ENCODE measurements at places on chromosomes 16 and 17.

- no peak for DNase-seq
Observed at GRCh38 chr17:2368359-2368758, 31.1 kb downstream of the SGSM2 start.

- no peak for DNase-seq
Observed at GRCh38 chr17:13244513-13244912, 226.7 kb upstream of the ELAC2 start.

DNA sequence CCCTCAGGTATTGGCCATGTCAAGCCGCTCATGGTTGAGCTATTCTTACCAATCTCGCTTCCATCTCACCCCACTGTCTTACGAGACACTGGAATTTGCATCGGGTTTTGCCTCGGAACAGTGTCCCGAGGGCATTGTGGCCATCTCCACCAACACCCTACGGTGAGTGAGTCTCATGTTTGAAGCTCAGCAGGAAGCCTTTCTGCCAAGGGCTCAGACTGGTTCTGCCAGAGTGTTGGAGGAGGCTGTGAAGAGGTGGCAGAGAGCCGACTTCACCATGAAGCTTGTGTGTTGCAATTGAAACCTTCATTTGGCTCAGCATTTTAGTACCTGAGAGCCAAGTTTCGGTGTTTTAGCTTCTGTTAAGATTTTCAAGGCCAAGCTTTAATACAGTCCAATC, 38.0 kb downstream of the SF3B3 start:
- DNase-seq = peak; percentile 15

GRCh38 chr16:12900599-12901203, 697 bp upstream of the SHISA9 start:
- peak; percentile 92 for DNase-seq

DNA sequence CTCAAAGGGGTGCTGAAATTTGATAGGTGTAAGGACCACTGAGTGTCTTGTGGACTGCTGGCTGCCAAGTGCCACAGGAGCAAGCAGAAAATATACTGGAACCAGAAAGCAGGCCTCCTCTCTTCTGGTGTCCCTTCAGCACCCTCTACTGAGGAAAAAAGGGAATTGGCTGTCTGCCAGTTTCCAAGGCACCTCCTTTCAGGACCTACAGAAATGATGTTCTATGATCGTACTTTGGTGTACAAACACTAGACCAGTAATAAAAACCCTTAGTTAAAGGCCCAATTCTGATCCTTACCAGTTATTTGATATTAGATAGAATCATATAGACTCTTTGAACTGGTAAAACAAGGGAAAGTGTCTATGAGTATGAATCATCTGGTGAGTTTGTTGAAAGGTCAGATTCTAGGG, 35.8 kb upstream of the BCAS3 start:
- peak; percentile 22 for DNase-seq

DNA sequence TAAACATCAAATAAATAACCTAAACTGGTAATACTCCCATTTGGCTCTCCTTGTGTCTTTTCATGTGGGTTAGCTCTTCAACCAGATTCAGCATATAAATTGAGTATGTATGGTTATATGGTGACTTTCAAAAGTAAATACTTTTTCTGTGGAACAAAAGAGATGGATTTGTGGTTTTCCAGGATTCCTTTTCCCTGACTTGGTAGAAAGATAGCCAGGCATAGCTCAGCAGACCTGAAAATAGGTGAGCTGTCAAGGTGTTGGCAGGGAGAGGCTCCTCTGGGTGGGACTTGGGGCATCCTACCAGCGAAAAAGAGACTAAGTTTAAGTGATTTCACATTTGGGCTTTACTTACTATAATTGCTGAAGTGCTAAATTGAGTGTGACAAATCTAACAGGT, 80.3 kb downstream of the FTO start:
- no peak for DNase-seq

- no peak for DNase-seq
Observed at GRCh38 chr16:72814226-72814625, 233.7 kb downstream of the ZFHX3 start.

DNA sequence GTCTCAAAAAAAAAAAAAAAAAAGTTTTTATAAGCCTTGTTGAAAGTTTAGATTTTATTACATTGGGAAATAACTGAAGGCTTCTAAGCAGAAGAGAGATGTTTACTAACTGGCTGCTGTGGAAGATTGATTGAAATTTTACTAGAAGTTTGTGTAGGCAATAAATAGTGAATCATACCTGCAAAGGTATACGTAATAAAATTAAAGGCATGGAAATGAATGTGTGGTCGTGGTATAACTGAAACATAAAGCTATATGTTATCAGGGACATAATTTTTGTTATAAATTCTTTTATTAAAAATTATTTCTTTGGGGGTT, 8.7 kb downstream of the LUC7L3 start:
- DNase-seq = no peak

- DNase-seq = no peak
Observed at GRCh38 chr16:67187175-67187890, 2.6 kb downstream of the EXOC3L1 start.

DNA sequence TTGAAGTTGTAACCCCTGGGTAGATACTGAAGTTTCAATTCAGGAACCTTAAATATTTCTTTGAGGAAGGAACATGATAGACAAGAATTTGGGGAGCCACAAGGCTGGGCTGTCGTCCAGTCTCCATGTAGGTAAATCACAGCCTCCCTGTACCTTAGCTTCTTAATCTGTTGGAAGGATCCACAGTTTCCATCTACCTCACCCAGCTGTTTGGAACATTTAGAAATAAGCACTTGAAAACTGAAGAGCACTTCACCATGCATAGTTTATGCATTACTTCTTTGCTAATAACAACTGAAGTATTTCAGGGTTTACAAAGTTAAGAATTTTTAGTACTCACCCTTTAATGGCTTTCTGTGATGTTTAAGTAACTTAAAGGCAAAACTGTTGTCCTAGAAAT, 17.2 kb downstream of the TXNDC11 start:
- DNase-seq = no peak

DNA sequence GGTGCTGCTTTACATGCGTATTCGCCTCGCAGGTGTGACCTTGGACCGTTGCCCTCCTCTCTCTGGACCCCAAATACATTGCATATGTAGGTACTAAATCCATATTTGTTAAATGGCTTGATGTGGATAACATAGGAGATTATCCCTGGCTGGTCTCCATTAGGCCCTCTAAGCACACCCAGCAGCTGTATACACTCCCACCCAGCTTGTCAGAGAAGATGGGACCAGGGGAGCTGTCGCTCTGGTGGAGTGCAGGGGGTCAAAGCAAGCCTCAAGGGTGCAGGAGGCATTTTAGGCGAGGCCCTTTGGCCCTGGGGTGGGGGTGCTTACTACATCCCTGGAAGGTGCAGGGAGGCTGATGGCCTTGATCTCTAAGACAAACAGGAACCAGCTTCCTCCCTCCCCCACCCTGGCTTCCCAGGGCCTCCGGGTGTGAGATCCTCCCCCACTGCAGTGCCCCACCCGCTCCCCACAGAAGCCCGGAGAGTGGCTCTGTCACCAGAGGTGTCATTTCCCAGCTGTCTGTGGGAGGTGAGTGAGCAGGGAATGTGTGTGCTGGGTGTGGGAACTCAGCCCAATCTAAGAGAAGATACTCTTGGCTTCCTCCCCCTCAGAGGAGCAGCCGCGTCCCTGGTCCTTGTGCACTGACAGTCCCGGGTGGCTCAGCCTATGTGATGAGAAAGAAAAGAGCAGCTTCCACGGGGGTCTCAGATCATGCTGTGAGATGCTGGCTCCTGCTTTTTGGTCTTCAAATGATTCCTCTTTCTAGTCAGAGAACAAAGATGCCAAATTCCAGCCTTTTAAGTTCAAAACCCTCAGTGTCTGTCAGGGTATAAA, 1.4 kb upstream of the VAMP2 start:
- peak; percentile 96 for DNase-seq

GRCh38 chr16:80350061-80350460, 190.7 kb upstream of the DYNLRB2 start:
- no peak for DNase-seq

DNA sequence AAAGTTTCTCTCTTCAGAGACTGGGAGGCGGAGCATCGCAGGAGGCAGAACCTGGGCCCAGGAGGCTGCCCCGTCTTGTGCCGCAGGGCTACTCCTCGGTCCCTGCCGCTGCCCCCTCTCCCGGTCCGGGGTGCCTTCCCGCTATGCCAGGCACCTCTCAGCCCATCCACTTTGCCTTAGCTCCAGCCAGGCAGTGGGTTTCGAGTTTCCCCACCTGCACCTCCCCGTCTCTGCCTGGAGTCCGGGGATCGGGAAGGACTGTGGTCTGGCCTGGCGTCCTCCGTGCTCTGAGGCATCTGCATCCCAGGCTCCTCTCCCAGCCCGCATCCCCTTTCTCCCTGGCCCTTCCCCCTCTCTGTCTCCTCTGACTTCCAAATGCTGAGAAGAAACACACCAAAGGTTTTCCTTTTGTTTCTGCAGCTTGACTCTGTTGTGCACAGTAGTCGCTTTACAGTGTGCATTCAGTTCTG, 26.8 kb upstream of the PIK3R6 start:
- DNase-seq = no peak

GRCh38 chr16:79698341-79698753, 97.8 kb upstream of the MAF start:
- DNase-seq = no peak

- DNase-seq = no peak
Observed at GRCh38 chr16:49575346-49576172, 202.0 kb downstream of the C16orf78 start.

DNA sequence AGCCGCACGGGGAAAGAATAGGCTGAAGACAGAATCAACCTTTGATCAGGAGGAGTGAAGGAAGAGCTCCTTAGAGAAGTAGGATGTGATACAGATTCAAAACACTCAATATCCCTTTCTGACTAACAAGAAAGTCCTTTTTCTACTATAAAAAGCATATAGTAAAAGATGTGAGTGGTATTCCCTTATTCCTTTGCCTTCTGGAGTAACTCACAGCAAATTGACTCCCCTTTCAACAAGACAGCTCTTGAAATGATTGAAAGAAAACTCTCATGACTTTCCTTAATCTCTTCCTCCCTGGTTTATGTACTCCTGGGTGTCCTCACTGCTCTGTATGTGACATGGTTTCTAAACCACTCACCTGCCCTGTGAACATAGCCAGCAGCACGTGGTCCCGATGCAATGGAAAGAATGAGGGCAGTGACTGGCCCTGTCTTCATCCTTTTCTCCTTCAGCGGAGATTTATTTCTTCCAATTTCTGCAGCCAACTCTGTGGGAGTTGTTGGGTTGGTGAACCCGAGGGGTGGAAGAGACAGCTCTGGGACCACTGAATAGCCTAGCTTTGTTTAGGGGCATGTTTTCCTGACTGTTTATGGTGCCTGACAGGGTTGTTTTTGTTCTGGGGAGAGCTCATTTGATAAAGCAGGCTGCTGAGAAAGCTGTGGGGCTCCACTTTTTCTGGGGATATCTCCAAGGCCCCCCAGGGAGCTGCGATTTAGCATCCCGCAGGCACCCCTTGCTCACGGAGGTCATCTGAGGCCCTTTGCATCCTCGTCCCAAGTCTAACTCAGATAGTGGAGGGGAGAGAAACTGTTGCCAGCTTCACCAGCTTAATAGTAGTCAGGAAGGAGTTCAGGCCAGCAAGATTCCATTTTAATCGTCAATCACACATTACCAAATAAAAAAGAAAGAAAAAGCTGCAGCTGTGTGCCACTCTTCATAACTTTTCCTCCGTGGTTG, 46.7 kb downstream of the MAP2K6 start:
- DNase-seq = no peak

- no peak for DNase-seq
Observed at GRCh38 chr16:55433030-55433429, 46.0 kb upstream of the MMP2 start.

GRCh38 chr16:54362591-54363206, 76.1 kb upstream of the IRX3 start:
- DNase-seq = no peak

DNA sequence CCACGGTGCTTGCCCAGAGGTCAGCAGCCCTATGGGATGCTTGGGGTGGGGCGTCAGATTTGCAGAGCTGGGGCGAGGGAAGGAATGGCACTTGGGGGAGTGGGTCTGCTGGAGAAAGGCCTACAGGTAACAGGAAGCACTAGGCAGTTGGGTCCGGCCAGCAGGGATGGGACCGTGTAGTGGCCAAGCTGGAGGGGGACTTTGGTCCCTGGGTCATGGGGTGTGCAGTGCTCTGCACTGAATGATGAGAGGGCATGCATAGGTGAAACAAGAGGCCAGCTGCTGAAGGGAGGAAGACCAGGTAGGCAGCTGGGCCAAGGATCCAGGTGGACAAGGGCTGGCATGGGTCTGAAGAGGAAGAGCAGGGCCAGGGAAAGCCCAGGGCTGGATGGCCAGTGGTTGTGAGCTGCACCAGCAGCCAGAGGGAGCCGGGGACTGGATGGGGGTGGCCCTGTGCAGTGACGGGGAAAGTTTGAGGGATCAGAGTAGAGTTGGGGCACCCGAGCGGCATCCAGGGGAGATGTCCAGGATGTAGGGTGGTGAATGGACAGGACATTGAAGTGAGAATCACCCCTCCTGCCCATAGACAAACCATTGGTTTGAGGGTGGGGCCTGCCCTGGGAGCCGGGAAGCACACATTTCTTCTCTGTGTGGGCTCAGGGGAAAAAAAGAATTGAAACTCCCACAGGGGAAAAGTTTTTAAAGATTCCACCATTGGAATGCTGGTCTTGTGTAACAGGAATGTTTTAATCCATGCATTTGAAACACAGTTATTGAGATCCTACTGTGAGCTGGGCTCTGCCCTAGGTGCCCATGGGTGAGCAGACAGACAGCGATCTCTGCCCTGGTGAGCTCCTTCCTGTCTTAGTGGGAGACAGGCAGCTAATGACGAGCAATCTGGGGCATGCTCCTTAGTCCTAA, 25.1 kb downstream of the RAI1 start:
- DNase-seq = no peak

- no peak for DNase-seq
Observed at GRCh38 chr16:2447920-2448583, 11.9 kb upstream of the TEDC2 start.

DNA sequence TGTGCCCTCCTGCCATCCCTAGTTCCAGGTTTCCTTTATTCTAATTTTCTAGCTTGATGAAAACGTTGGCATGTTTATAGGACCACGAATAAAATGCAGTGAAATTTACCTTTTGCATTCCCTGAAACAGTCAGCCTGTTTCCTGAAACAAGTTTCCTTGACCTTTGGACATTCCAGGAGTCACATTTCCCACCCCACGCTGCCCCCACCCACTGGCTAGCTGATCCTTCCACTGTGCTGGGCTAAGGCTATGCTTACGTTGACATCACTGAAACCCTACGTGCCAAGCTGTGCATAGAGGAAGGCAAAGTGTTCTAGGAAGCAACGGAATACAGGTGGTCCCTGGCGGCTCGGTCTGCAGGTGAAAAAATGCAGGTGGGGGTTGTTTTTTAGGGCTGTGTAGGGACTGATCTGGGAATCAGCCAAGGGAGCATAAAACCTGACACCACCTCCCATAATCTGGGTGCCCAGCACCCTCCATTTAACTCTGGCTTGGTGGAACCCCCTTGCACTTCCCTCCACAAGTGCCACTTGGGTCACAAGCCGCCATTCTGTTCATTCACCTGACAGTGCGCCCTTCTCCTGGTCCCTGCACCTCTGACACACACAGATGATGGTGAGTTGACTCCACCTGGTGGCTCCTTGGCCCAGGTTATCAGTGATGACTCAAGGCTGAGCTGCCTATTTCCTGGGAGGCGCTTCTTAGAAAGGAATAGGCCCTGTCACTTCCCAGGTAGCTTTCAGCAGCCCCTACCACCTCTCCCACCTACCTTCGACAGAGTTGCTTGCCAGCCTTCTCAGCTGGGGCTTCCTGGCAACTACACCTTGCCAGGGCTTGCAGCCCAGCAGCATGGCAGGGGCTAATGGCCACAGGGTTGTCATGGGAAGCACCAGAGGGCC, 83.7 kb downstream of the N4BP1 start:
- no peak for DNase-seq

- no peak for DNase-seq
Observed at GRCh38 chr16:56421976-56422669, 3.2 kb downstream of the AMFR start.

GRCh38 chr16:53056392-53056881, 1.6 kb downstream of the CHD9 start:
- DNase-seq = no peak
